Endothelial cell of coronary artery (primary cell): ENCODE measurements at places on chromosomes 2 and 18. TPM values are rescaled to one million over a fixed set of nuclear protein-coding genes. Genes with fewer than 3 reads are reported as not detected.

The TMEFF2 gene
- not detected in 2 replicates for total RNA-seq

The RMDN2 gene
- total RNA-seq: 2.2 and 2.4 TPM in 2 replicates

The SULT1C2 gene
- not detected in 2 replicates for total RNA-seq

The ALKAL2 gene
- not detected in 2 replicates for total RNA-seq

The LTBP1 gene
- 10.7 and 49.4 TPM in 2 replicates for total RNA-seq

The CPO gene
- not detected in 2 replicates for total RNA-seq

The RIT2 gene
- not detected in 2 replicates for total RNA-seq

The ASPRV1 gene
- total RNA-seq: 0.09 TPM in 2 replicates
